ENCODE measurements at places on chromosomes 7 and 10.

DNA sequence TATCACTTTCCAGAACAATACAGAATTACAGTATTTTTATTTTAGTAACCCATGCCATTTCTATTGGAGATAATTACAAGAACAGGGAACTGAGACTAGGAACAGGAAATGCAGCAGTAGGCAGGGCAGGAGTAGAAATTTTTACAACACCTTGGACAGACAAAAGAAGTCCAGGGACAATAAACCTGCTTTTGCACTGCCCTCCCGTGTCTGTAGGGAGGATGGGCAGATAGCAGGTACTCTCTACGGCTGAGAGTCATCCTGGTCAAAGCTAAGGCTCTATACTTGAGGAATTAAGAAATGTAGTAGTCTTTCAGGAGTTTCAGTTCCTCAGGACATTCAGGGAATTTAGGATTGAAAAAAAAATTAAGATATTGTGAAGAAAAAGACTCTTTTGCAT, 63.4 kb downstream of the VAX1 start:
- peak; percentile 3 for DNase-seq

DNA sequence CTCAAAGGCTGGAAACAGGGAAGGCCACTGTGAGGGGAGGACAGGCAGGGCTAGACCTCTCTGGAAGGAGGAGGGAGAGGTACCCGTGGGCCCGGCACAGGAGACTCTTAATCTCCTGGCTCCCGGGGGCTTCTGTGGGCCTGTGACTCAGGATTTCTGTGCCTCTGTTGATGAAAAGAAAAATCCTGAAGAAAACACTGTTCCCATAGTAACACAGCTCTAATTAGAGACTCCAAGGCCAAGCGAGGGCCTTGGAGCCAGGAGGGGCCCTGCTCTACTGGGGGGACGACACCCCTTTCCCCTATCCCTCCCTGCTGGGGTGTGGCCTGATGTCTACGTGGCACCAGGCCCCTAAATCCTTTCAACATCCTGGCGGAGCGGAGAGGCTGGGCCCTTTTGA, 174.1 kb upstream of the TNRC18 start:
- no peak for DNase-seq

DNA sequence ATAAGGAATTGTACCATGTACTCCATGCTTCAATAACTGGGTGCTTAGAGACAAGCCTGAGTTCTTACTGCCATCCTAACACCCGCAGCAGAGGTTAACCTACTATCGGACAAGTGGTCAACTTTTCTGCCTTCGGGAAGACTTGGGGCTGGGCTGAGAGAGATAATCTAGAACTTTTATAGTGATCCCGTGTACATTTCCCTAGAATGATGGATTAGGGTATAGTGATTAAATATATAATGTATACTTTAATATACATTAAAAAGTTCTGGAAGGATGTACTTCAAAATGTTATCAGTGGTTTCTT, 12.2 kb upstream of the HNRNPF start:
- DNase-seq: no peak

DNA sequence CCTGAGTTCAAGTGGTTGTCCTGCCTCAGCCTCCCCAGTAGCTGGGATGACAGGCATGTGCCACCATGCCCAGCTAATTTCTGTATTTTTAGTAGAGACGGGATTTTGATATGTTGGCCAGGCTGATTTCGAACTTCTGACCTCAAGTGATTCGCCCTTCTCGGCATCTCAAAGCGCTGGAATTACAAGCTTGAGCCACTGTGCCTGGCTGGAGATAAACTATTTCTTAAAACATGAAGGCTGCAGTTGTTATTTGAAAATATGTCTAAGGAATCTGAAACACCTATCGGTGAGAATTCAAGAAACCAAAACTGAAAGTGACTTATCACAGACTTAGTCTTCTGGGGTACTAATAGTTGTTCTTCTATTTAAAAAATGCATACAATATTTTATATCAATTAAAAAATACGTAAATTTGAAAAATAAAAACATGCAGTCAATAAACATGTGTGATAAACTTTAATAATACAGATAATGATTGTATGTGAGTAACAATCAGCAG, 176.9 kb upstream of the PRSS58 start:
- no peak for DNase-seq

GRCh38 chr10:49760789-49761188, 1.3 kb downstream of the OGDHL start:
- DNase-seq: no peak

Measured in HepG2 (cell line).